Naive thymus-derived CD8-positive, alpha-beta T cell (primary cell): ENCODE measurements at places on chromosomes 2 and 18. TPM values are rescaled to one million over a fixed set of nuclear protein-coding genes. Genes with fewer than 3 reads are reported as not detected.

The CCDC121 gene
- 1.6 TPM for total RNA-seq

DNA sequence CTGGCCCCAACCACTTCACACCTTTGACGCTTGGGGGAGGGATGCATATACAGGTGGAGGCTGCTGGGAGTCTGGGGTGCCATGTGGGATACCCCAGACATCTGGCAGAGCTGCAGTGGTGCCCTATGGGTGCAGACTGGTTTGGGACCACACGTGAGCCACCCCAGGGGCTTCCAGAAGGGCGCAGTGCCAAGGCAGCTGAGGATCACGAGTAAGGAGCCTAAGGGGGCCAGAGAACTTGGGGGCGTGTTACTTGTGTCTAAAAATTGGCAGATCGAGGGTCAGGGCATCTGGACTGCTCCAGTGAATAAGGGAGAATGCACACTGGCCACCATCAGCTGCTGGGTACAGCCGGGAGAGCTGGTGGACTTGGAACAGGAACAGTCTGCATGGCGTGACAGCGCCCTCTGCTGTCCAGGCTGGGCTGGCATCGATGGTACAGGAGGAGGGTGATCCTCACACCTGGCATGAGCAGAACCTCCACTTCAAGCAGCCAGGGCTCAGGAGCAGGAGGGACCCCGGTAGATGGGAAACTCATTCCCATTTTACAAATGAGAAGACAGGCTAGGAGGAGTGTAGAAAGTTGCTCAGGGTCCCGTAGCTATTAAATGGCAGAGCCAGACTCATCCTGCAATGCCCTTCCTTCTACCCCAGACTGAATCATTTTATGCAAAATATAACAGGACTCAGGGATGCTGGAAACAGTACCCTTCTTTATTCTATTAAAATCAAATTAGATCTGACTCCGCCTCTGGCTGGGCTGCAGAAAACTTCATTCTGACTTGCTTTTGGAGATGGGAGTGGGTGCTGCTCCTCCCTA, 60.4 kb downstream of the ATOH8 start:
- H3K27ac ChIP-seq = peak overlapping the region; percentile 89
- DNase-seq = peak; percentile 76
- H3K36me3 ChIP-seq = no peaks in the 10 kb centered on the region
- H3K4me1 ChIP-seq = peaks cover 8% of the 10 kb centered on the region

- H3K36me3 ChIP-seq = peaks cover 3% of the 10 kb centered on the region
- peak overlapping the region; percentile 21 for H3K27ac ChIP-seq
- H3K27me3 ChIP-seq = no peaks in the 10 kb centered on the region
- DNase-seq = no peak
These were observed 65.9 kb upstream of the RPL31 start for GRCh38 chr2:100936070-100936741.

DNA sequence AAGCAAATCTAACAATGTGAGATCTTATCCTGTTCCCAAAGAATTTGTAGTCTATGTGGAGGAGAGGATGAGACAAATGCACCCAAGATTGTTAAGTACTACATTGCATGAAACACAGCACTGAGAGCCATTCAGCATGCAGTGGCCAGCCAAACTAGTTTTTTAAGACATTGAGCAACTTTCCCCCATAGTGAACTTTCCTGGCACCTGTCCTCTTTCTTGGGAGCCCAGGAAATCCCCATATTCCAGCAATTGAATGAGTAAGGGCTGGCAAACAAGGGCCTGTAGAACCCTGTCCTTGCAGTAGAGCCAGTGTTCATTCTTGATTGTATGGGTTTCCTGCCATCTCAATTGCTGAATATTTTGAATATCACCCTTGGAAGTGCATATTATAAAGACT, 58.8 kb upstream of the FIGN start:
- H3K27ac ChIP-seq = no peak overlapping the region
- no peaks in the 10 kb centered on the region for H3K4me1 ChIP-seq
- H3K27me3 ChIP-seq = no peaks in the 10 kb centered on the region
- no peaks in the 10 kb centered on the region for H3K36me3 ChIP-seq

- no peak overlapping the region for H3K27ac ChIP-seq
- H3K36me3 ChIP-seq = no peaks in the 10 kb centered on the region
- H3K4me1 ChIP-seq = no peaks in the 10 kb centered on the region
These were observed 206.8 kb downstream of the VAPA start for GRCh38 chr18:10120622-10121021.

DNA sequence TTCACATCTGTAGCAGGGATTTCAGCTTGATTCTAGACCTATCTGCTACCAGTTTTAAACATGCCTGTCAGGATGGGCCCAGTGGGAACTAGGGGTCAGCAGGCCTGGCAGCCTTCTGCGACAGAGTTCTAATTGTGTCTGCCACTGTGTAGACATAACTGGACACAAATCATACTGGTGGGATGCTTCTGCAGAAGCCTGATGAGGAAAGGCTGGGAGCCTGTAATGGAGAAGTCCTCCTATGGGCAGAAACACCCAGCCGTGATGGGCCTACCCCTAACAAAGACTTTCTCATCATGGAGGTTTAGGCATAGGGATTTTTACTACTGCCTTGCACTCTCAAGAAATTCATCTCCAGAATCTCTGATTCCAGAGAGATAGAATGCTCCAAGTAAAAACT, 166.9 kb downstream of the PDE11A start:
- no peak overlapping the region for H3K4me3 ChIP-seq
- no peak for DNase-seq
- H3K27ac ChIP-seq = no peak overlapping the region
- no peaks in the 10 kb centered on the region for H3K27me3 ChIP-seq
- H3K4me1 ChIP-seq = peaks cover 9% of the 10 kb centered on the region

The CIAO1 gene
- total RNA-seq = 86.3 TPM

The UGT1A4 gene
- total RNA-seq = not detected

DNA sequence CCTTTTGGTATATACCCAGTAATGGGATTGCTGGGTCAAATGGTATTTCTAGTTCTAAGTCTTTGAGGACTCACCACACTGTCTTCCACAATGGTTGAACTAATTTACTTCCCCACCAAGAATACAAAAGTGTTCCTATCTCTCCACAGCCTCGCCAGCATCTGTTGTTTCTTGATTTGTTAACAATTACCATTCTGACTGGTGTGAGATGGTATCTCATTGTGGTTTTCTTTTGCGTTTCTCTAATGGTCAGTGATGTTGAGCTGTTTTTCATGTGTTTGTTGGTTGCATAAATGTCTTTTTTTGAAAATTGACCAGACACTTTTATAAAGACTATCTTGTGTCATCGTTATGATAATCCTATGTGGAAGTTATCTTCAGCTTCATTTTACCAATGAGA, 16.0 kb upstream of the ATP8B1 start:
- peaks cover 13% of the 10 kb centered on the region for H3K27me3 ChIP-seq
- no peak overlapping the region for H3K4me3 ChIP-seq
- no peaks in the 10 kb centered on the region for H3K4me1 ChIP-seq
- no peaks in the 10 kb centered on the region for H3K36me3 ChIP-seq

DNA sequence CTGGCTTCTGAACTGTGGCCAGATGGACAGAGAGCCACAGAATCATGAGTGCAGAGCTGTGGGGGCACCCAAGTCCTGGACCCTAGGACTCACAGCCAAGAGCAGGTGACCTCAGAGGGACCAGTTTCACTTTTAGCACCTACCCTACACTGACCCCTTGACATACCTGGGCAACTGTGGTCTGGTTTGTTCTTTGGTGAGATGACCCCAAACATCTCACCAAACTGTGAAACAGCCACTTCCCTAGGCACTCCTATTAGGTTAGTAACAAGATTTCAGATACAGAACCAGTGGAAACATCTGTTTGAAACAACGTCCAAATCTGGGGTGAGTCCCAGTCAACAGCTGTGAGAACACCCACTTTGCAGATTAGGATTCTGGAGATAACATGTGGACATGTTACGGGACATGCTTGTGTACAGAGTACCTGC, 1.9 kb upstream of the ZFP36L2 start:
- peaks cover 5% of the 10 kb centered on the region for H3K27me3 ChIP-seq
- no peak for DNase-seq
- peak overlapping the region; percentile 94 for H3K27ac ChIP-seq
- peak overlapping the region; percentile 92 for H3K4me3 ChIP-seq

- peaks cover 19% of the 10 kb centered on the region for H3K36me3 ChIP-seq
- DNase-seq = no peak
- H3K27ac ChIP-seq = no peak overlapping the region
- H3K4me3 ChIP-seq = no peak overlapping the region
- H3K27me3 ChIP-seq = peaks cover 29% of the 10 kb centered on the region
These were observed 73.2 kb upstream of the NRP2 start for GRCh38 chr2:205609113-205609512.

DNA sequence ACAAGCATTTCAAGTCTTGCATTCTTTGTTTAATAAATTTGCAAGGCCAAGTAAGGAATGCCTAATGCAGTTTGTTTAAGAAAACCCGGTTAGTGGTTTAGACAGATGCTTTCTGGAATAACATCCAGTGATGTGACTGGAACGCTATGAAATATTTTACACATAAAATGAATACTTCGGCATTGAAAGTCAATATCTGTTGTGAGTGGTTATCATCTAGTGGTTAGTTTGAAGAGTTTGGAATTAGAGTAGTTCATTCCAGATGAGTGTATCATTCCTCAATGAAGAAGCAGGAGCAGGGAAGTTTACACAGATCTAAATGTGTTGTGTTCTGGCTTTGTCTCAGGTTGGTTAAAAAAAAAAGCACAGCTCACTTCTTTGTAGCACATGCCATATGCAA, 608.0 kb upstream of the PIK3C3 start:
- no peaks in the 10 kb centered on the region for H3K4me1 ChIP-seq
- H3K4me3 ChIP-seq = no peak overlapping the region
- no peak for DNase-seq
- H3K27ac ChIP-seq = no peak overlapping the region

The MAP2 gene
- 0.47 TPM for total RNA-seq

- no peak overlapping the region for H3K4me3 ChIP-seq
- DNase-seq = no peak
- peaks cover 22% of the 10 kb centered on the region for H3K27me3 ChIP-seq
- H3K4me1 ChIP-seq = no peaks in the 10 kb centered on the region
These were observed 266.2 kb downstream of the TGIF1 start for GRCh38 chr18:3716116-3716660.

DNA sequence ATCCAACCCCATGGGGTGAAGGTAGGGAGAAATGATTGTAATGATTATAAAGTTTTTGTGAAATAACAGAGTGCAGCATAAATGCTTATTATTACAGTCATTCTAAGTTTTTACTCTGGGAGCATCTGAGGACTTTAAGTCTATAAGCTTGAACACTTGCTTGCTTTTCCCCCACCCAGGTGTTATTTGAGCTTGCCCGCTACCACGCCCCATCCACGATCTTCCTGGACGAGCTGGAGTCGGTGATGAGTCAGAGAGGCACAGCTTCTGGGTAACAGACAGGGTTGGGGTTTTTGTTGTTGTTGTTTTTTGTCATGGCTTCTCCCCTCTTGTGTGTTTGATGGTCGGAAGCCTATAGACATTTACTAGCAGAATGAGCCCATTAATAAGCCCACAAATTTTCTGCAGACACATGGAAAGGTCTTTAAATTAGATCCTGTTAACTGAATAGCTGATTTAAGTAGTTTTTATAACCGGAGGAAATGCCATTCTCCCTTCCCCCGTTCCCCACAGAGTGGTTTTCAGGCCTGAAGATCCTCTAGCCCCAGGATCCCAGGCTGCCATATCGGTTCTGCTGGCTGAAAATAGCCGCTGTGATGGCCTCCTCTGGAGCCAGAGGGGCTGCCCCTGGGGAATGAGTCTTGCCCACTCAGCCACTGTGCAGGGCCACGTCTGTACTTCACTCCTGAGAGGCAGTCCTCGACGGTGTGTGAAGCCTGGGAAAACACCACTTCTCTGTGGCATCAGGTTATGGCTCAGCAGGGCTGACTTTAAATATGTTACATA, 39.9 kb upstream of the ELOA2 start:
- H3K27ac ChIP-seq = no peak overlapping the region
- H3K27me3 ChIP-seq = no peaks in the 10 kb centered on the region
- DNase-seq = no peak
- H3K36me3 ChIP-seq = peaks cover 2% of the 10 kb centered on the region
- no peak overlapping the region for H3K4me3 ChIP-seq
- peaks cover 2% of the 10 kb centered on the region for H3K4me1 ChIP-seq

The KIF5C gene
- total RNA-seq = 8.0 TPM

DNA sequence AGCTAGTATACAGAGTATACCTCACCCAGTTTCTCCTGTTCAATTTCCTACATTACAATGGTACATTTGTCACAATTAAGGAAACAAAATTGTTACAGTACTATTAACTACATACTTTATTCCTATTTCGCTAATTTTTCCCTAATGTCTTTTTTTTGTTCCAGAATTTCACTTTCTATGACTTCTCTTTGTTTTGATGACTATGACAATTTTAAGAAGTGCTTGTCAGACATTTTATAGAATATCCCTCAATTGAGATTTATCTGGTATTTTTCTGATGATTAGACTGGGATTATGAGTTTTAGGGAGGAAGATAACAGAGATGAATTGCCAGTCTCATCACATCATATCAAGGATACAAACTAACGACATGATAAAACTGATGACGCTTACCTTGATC, 211.8 kb upstream of the STON1 start:
- no peaks in the 10 kb centered on the region for H3K27me3 ChIP-seq
- DNase-seq = no peak
- peak overlapping the region; percentile 23 for H3K4me3 ChIP-seq
- H3K4me1 ChIP-seq = peaks cover 61% of the 10 kb centered on the region

DNA sequence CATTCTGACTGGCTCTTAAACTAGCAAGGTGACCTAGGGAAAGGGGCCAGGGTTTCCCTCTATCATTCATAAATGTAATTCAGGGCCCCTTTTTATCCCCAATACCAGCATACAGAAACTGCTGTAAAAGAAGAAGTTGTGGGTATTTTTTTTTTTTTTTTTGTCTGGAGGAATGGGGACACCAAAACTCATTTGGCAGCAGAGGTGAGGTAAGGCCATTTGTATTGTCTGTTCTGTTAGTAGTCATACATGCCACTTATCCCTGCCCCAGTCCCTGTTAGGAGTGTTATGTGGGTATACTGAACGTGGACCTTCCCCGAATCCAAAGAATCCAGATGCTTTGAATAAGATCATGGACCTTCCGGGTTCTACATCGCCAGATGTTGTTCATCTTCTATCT, 1.7 kb downstream of the SEPTIN2 start:
- no peaks in the 10 kb centered on the region for H3K27me3 ChIP-seq
- peaks cover 76% of the 10 kb centered on the region for H3K4me1 ChIP-seq
- H3K36me3 ChIP-seq = no peaks in the 10 kb centered on the region
- peak overlapping the region; percentile 100 for H3K27ac ChIP-seq
- H3K4me3 ChIP-seq = peak overlapping the region; percentile 100
- DNase-seq = no peak

GRCh38 chr2:9703701-9704221, 73.0 kb upstream of the YWHAQ start:
- H3K4me3 ChIP-seq = no peak overlapping the region
- H3K4me1 ChIP-seq = peaks cover 37% of the 10 kb centered on the region
- no peaks in the 10 kb centered on the region for H3K27me3 ChIP-seq
- no peaks in the 10 kb centered on the region for H3K36me3 ChIP-seq
- no peak for DNase-seq
